NCI-H1092 (cell line): ENCODE measurements at places on chromosomes 6 and 20.

DNA sequence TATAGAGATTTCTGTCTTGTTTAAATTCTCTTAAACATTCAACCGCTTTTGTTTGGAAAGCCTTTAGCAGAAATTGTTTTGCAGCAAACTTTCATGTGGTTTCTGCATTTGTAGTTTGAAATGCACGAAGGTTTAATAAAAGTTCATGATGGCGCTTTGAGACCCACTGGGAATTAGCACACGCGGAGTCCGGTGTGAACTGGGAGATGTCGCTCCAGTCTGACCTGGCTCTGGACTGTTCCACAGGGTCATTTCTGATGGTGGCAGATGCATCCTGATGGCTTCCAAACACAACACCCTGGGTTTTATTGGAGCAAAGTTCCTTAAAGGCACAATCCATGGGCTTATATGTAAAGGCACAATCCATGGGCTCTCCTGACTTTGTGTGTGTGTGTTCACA lies 78.1 kb upstream of the MTHFD1L start:
- no peak for DNase-seq

- no peak for DNase-seq
Observed at GRCh38 chr6:16129623-16130401, 926 bp downstream of the MYLIP start.

GRCh38 chr20:36062799-36063198 lies 91.7 kb upstream of the EPB41L1 start:
- DNase-seq: no peak

- DNase-seq: no peak
Observed at GRCh38 chr6:17635568-17635967, 35.5 kb downstream of the FAM8A1 start.

DNA sequence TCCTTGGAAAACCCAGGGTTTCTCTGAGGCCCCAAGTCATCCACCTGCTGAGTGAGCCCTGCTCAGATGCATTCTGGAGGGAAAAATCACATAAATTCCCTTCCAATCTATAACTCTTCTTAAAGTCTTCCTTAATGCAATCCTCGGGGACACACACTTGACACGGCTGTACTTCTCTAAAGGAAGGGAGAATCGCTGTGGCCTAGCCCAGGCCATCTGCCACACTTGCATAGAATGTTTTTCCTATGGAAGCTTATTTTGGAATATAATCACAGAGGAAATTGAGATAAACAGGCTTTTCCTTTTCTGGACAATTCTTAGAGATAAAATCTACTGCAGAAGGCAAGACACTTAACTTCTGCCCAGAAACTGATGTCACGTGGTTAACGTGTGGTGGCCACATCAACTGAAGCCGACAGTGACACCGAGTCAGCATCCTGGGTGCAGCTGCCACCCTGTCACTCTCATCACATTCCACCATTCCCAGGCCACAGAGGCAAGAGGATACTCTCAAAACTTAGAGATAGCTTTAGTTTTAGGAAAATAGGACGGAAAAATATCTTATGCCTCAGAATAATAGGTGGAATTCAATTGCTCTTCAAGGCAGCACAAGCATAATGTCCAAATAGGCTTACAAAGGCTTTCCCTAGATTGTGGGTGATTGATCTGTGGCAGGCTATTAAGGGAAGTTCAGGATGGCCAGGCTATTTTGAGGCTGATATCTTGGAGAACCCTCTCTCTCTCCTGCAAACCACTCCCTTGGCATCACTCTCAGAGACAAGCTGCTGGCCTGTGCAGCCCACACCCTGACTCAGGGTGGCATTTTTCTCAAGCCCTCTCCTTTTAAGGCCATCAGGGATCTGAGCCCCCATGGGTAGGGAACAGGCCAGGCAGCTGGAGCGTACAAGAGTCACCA lies 29.6 kb downstream of the PSMB1 start:
- no peak for DNase-seq

- DNase-seq: no peak
Observed at GRCh38 chr6:16324606-16325225, 86.3 kb downstream of the GMPR start.

- no peak for DNase-seq
Observed at GRCh38 chr20:14688005-14688404, 350.6 kb upstream of the FLRT3 start.

- DNase-seq: no peak
Observed at GRCh38 chr6:39471954-39472659, 149.6 kb upstream of the KCNK16 start.

- DNase-seq: no peak
Observed at GRCh38 chr20:23120936-23121750, 35.0 kb upstream of the CD93 start.

DNA sequence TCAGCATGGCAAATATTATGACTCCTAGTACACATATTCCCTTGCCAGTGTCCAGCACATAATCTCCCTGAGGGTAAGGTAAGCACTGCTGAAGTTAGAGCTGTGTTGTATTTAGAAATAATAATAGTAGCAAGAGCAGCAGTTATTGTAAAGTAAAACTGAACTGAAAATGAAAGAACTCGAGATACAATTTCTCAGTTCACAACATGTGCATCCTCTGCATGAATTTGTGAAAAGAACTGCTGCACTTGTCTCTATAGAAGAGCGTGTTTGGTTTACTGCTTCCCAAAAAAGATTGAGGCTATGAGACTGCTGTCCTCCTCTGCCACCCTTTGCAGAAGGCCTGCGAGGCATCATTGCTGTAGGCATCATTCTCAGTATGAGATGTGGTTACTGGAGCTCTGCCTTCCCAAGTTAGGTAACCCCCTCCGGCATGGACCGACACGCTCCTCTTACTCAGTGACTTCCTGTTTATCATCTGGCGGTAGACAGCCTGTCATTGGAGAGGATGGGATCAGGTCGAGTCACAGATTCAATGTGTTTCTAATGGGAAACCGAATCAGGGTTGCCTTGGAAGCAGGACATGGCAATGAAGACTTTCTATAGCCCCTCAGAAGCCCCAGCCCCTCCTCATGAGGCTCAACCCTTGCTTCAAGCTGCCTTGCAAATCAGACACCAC lies 48.1 kb downstream of the SLC24A3 start:
- DNase-seq: no peak
